ENCODE measurements at places on chromosomes 3 and 15.

GRCh38 chr15:67101911-67102598, 36.7 kb downstream of the SMAD3 start:
- no peak for DNase-seq

DNA sequence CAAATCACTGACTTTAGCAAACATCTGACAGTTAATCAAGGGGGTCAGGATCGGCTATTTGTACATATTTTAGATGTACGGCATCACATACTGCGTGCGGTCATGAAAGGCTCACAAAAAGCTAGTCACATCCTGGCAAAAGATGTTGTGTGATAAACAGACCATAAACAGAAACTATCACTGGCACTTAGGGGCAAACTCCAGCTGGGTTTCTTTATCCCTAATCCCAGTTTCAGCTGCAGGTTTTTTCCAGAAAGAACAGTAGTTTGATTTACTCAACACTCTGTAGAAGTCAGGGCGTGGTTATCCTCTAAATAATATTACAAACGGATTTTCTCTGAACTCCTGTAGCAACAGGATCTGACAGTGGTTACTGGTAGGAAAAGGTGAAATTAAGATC, 112.4 kb upstream of the BHLHE40 start:
- DNase-seq: peak; percentile 36

GRCh38 chr3:195916291-195916690, 7.9 kb upstream of the TNK2 start:
- DNase-seq: no peak

DNA sequence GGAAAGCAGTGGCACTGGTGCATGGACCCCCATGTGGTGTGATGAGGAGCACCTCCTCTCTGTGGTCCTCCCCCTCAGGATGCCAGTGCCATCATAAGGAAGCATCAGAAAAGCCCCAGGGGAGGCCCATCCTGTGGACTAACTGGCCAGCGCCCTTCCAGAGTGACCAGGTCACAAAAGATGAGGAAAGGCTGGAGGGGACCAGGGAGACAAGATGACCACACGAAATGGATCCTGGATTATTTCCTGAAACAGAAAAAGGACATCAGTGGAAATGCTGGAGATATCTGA, 56.4 kb downstream of the TPRA1 start:
- DNase-seq: no peak

DNA sequence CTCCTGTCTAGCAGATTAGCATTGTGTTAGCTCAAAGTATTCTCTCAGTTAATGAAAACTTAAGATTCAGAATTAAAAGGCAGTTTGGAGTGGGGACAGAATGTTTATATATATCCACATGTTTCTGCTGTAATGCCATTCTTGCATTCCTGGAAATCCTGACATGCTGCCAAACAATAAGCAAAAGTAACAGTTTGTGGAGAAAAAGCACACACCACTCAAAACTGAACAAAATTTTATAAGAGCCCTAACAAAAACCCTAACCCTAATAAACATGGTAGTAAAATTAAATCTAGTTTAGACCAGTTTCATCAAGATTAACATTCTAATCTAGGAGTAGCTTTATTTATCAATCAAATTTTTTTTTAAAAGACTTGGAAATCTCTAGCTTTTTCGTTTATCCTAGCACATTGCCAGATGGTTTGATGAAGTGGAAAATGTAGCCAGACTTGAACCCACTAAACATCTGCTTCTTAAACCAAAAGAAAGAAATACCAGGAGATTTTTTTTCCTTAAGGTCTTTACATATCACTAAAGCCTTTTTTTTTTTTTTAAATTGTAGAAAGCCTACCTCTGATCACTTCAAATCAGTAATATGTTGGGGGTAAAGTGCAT, 3.7 kb downstream of the TCAIM start:
- DNase-seq: no peak

- DNase-seq: peak; percentile 11
Observed at GRCh38 chr3:179706233-179706632, 53.4 kb downstream of the USP13 start.

GRCh38 chr15:77901921-77902750, 175.4 kb downstream of the TBC1D2B start:
- DNase-seq: no peak

- no peak for DNase-seq
Observed at GRCh38 chr3:107619549-107619948, 96.8 kb downstream of the BBX start.

- DNase-seq: peak; percentile 74
Observed at GRCh38 chr3:172030181-172030580, 9.2 kb upstream of the FNDC3B start.

- DNase-seq: no peak
Observed at GRCh38 chr3:49629866-49630265, 44.3 kb upstream of the APEH start.

DNA sequence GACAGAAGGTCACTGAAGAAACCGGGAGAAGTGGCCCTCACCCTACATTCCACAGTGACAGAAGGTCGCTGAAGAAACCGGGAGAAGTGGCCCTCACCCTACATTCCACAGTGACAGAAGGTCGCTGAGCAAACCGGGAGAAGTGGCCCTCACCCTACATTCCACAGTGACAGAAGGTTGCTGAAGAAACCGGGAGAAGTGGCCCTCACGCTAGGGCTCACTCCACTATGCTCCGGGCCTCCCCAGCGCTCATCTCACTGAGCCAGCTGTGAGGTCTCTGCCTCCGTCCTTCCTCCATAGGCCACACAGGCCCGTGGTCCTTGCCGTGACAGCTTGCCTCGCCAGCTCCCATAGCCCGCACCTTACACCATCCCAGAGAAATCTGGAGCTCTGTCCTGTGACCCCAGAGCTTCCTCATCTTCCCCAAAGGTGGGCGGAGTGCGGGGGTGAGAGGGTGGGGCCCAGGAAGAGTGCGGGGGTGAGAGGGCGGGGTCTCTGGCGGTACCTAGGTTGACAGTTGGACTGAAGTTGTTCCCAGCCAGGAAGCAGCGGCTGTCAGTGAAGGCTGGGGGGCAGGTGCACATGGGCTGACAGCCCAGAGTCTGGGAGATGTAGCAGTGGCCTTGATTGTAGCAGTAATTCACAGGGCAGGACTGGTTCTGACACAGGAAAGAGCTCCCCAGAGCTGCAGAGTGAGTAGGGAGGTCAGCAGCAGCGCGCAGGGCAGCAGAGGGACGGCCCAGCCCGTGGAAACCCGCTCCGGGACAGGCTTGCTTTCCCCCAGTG, 32.0 kb downstream of the MUC20 start:
- no peak for DNase-seq

GRCh38 chr15:66573719-66574595, 8.2 kb upstream of the LCTL start:
- no peak for DNase-seq

DNA sequence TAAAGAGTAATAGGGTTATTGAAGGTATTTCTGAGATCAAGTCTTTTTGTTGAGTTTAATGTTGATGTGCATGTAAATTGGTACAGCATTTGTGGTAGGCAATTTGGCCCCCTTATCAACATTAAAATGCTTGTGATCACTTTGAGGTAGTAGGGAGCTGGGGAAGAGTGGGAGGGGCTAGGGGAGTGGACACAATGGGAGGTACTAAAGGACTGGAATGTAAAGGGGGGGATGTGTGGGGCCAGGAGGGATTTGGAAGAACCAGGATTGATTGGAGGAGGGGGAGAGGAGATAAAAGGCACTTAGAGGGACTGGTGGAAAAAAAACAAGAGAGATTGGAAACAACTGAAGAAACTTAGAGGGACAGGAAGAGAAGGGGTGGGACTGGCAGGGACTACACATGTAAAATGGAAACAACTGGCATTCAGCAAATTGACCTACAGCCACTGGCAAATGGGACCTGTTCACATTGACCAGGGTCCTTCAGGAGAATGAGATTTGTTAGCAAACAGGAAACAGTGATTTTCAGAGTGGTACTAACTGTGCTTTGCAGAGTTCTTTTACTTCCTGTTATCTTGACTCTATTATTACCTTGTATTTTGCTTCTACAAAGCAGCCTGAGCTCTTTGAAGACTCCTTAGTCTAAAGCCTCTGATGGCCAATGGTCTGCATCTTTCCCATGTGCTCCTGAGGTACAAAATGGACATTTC, 47.8 kb upstream of the ZBTB38 start:
- DNase-seq: no peak

DNA sequence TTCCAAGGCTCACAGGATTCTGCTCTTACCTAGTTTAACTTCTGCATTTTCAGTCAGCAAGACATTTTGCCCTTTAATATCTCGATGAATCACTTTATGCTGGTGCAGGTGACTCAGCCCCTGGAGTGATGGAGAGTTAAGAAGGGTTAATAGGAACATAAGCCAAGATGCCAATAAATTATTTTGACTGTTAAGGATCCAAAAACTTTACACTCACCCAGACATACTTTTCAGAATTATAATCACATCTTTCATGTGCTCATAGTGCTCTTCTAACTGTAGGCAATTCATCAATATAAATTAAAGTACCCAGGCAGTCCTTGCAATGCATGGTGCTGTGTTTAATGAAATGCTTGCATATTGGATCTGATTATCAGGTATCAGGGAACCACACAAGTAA, 164.1 kb upstream of the SLC2A2 start:
- DNase-seq: no peak

- DNase-seq: no peak
Observed at GRCh38 chr15:70290708-70291107, 193.0 kb upstream of the TLE3 start.

- no peak for DNase-seq
Observed at GRCh38 chr15:64807051-64807749, 18.2 kb downstream of the PIF1 start.

DNA sequence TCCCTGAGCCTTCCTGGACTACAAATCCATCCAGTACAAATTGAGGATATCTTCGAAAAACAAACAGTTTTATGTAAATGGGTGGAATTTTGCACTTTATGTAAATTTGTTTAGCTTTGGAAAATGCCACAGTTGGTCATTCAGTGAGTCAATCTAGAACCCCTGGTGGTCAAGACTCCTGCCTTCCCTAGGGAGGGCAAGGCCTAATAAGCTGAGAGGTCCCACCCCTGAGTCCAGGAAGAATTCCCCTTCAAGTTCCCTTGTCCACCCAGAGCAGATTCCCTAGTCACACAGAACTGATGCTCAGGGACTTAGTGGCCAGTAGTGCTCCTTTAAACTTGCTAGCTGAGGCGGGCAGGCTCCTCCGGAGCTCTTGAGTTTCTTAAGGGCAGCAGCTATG, 6.1 kb upstream of the RUBCN start:
- no peak for DNase-seq

- no peak for DNase-seq
Observed at GRCh38 chr15:25171111-25171811, 216.5 kb downstream of the SNRPN start.

DNA sequence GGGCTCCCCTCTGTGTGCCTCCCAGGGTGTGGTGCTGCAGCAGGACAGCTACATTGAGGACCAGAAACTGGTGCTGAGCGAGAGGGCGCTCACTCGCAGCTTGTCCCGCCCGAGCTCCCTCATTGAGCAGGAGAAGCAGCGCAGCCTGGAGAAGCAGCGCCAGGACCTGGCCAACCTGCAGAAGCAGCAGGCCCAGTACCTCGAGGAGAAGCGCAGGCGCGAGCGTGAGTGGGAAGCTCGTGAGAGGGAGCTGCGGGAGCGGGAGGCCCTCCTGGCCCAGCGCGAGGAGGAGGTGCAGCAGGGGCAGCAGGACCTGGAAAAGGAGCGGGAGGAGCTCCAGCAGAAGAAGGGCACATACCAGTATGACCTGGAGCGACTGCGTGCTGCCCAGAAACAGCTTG, 53.7 kb downstream of the KLHL25 start:
- no peak for DNase-seq

DNA sequence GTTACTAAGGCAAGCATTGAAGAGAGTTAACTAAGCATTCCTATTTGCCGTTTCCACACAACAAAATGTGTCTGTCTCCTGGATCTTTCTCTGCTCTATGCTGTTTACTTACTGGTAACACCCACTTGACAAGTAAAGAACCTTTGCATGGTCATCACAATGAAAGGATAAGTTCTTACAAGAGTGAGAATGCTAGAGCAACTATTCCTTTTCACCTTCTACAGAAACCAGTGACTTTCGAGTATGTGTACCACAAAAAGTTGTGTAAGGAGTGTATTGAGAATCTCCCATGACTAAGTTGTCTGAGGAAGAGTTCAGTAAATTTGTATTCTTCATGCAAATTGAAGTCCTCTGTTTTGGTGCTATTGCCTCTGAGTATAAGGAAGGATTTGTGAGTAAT, 10.8 kb downstream of the TIPARP start:
- DNase-seq: no peak

DNA sequence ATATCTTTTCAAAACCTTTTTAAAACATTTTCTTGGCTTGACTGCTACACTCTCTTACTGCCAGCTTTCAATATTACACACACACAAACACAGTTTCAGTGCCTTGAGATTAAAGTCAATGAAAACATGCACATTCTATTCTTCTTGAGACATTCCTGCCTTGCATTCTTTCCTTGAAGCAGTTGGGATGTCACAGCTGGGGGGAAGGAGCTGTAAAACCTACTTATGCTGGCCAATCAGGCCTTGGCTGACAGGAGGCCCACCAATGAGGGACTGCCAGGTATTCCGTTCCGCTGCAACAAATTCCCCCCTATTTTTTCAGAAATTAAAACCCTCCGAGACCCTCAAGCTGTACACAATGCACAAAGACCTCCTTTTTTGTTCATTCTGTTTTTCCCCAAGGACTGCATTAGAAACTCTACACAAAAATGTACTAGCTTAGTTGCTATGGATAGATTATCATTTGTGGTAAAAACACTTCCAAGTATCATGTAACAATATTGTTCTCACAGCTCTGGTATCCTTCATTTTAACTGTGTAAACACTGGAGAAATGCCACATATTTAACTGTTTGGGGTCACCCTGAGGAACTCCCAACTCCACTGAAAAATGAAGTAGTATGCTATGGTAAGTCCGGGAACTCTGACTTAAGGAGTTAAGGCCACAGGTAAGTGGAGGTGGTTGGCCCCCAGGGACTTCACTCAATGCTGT, 18.5 kb downstream of the FSTL1 start:
- no peak for DNase-seq

- DNase-seq: no peak
Observed at GRCh38 chr15:67074886-67075229, 9.5 kb downstream of the SMAD3 start.

DNA sequence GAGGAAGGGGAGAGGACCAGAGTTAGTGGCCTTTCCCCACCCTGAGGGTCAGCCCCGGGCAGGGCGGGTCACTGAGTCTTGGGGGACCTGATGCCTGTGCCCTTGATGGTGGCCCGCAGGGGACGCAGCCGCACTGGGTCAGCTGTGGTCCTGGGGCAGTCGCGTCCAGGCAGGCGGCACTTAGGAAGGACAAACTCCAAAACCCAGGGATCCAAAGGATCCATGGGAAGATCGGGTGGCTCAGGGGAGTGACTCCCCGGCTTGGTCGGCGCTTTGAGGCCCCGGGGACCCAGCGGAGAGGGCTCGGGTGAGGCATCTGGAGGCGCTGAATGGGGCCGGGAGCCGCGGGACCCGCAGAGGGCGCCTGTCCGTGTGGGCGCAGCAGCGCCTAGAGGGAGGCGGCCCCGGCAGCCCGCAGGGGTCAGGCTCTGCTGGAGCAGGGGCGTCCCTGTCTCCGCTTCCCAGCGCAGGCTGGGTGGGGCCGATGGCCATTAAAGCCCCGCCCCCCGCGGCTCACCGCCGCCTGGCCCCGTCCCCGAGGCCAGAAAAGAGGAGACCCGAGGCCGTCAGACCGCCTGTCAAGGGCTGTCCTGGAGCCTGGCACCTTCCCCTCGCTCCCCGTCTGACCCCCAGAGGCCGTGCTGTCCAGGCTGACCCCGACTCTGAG, 17.5 kb downstream of the CIDEC start:
- no peak for DNase-seq
